ENCODE measurements at places on chromosomes 16 and 17. TPM values are rescaled to one million over a fixed set of nuclear protein-coding genes. Genes with fewer than 3 reads are reported as not detected.

PGS1 gene
- total RNA-seq: 22.1 TPM

CHD9NB gene
- 1.2 TPM for total RNA-seq

HOXB13 gene
- total RNA-seq: not detected

PLXDC1 gene
- total RNA-seq: 0.08 TPM

CDH3 gene
- 6.2 TPM for total RNA-seq

PSKH1 gene
- 9.4 TPM for total RNA-seq

PER1 gene
- 30.0 TPM for total RNA-seq

TNK1 gene
- 0.65 TPM for total RNA-seq

PMFBP1 gene
- not detected for total RNA-seq

XAF1 gene
- 10.9 TPM for total RNA-seq

MT4 gene
- not detected for total RNA-seq

NPIPA5 gene
- 0.52 TPM for total RNA-seq

MSRB1 gene
- 7.4 TPM for total RNA-seq

LRRC75A gene
- not detected for total RNA-seq

KCNG4 gene
- total RNA-seq: not detected

SNX20 gene
- total RNA-seq: not detected

ERBB2 gene
- 53.5 TPM for total RNA-seq

HSF4 gene
- 0.13 TPM for total RNA-seq

SULT1A4 gene
- total RNA-seq: 2.4 TPM

CMTM1 gene
- 1.1 TPM for total RNA-seq

KRT31 gene
- total RNA-seq: not detected

TBCD gene
- 34.2 TPM for total RNA-seq

LRRC45 gene
- total RNA-seq: 15.6 TPM
